Kidney (tissue), 22 donors: ENCODE measurements at places on chromosomes 2 and 18.

DNA sequence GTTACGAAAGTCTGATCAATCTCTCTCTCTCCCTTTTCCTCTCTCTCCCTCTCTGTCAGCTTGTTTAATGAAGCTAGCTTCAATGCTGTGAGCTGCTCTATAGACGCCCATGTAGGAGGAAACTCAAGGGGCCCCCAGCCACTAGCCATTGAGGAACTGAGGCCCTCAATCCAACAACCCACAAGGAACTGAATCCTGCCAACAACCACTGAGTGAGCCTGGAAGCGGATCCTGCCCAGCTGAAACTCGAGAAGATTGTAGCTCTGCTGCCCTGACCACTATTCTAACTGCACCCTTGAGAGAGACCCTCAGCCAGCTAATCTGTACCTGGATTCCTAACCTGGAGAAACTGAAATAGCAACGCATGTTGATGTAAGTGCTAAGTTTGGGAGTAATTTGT, 129.2 kb downstream of the BCL11A start:
- no peak for DNase-seq

GRCh38 chr2:115652652-115653051, 1210.2 kb downstream of the DPP10 start:
- DNase-seq, result no peak

- no peak for DNase-seq
These were observed 144.5 kb downstream of the LAMA3 start for GRCh38 chr18:23833714-23834113.

DNA sequence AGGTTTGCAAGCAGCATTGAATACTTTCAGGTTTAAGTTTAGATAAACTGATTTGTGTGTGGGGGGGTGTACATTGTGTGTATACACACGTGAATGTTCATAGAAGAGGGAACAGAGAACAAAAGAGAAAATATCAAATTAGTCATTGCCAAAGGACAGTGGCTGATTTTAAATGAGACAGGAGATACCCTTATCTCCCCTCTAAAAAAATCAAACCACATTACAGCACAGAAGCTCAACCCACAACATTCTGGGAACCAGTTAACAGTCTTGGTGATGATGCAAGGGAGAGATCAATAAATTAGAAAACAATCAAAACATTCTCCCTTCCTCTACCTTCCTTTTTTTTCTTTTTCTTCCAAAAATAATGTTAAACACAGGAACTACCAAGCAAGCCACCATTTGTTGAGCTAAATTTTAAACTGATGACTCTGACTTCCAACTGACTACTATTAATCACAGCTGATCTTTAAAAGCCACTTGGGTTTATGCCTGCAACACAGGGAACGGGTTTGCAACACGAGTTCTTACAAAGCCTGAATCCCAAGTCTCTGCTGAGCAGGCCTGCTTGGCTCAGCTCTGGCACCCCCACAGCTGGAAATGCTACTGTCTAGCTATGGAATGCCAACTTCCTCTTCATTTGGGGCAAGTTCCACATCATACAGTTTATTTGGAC, 119.2 kb upstream of the ACVR1C start:
- DNase-seq, result no peak

- no peak for DNase-seq
These were observed 278.0 kb upstream of the DSEL start for GRCh38 chr18:67794521-67794920.

GRCh38 chr2:223439786-223440185, 162.4 kb downstream of the SCG2 start:
- DNase-seq, result no peak

- DNase-seq, result no peak
These were observed 22.7 kb downstream of the RUFY4 start for GRCh38 chr2:218091746-218092145.

DNA sequence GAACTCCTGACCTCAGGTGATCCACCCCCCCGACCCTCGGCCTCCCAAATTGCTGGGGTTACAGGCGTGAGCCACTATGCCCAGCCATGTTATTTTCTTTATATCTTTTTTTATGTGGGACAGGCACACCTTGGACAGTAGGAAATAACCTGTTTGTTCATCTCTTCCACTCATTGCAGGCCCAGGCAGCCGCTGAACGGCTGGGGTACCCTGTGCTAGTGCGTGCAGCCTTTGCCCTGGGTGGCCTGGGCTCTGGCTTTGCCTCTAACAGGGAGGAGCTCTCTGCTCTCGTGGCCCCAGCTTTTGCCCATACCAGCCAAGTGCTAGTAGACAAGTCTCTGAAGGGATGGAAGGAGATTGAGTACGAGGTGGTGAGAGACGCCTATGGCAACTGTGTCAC, 8.4 kb downstream of the CAD start:
- no peak for DNase-seq

GRCh38 chr18:45690975-45691815, 32.8 kb upstream of the SLC14A1 start:
- DNase-seq, result peak; percentile 77

DNA sequence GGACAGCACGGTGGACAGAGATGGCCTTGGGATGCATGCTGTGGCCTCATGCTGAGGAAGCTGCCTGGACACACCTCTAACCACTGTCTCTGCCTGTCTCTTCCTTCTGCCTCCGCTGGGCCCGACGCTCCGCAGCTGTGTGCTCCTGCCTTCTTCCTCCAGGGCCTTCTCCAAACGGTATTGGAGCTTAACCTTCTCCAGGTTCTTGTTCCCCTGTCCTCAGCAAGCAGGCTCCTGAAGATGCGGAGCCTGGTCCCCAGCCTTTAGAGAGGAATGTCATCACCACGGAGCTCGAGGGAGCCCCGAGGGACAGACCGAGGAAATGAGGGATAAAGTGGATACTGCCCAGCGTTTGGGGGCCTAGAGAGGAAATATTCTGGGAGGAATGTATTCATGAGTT, 155.1 kb downstream of the DYSF start:
- no peak for DNase-seq

GRCh38 chr2:24821433-24821891, 28.2 kb downstream of the CENPO start:
- DNase-seq, result peak; percentile 51

- no peak for DNase-seq
These were observed 19.2 kb downstream of the CDC42EP3 start for GRCh38 chr2:37652199-37652640.

- DNase-seq, result peak; percentile 73
These were observed 23.8 kb upstream of the SERPINB12 start for GRCh38 chr18:63518178-63519012.

DNA sequence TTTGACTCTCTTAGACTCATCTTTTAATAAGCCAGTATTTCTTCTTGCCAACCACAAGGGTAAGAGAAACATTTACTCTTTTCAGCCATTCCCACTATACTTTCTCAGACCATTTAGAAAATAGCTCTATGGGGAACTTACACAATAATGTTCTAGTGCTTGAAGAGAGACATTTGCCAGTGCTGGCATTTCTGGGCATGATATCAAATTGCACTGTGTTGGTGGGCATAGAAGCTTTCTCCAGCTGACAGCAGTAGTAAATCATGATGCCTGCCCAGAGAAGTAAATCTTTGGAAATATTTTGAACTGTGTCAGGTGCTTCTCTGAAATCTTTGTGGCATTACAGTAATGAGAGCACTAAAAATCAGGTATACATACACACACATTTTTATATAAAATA, 346.6 kb downstream of the CBLN2 start:
- no peak for DNase-seq

DNA sequence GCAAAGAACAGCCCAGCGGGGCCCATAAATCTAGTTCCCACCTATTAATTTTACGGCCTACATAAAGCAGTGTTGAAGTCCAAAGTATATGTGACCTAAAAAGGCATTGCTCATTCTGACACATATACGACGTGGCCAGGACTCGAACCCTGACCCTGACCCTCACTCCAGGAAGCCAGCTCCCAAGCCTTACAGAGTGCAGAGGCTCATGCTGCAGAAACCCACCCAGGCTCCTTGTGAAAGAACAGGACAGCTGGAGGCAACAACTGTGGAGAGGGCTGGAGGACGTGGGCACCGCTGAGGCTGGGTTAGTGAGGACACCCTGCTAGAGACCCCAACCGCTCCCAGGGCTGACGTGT, 221.6 kb downstream of the CYP26B1 start:
- peak; percentile 81 for DNase-seq

DNA sequence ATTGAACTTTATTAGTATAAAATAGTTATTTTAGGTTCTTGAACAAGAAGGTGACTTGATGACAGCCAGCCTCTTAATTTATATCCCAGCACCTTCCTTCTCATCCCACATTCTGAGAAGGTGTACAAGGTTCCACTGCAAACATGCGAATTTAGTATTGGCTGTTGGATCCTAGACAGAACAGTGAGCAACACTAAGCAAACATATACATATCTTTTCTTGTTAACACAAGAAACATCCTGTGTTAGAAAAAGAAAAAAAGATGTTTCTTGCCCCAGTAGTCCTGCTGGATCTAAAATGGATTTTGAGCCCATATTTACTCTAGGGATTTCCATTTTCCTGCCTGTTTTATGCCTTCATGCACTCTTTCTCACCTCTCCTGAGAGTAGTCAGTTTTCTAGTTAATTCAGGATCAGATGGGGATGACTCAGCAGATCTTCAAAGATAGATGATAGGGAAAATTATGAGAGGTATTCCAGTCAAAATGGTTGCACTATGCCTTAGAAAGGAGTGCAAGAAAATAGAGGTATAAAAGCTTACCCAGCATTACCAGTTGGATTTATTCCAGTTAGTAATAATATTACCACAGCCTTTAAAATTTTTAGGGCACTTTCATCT, 336.5 kb downstream of the MEIS1 start:
- no peak for DNase-seq

DNA sequence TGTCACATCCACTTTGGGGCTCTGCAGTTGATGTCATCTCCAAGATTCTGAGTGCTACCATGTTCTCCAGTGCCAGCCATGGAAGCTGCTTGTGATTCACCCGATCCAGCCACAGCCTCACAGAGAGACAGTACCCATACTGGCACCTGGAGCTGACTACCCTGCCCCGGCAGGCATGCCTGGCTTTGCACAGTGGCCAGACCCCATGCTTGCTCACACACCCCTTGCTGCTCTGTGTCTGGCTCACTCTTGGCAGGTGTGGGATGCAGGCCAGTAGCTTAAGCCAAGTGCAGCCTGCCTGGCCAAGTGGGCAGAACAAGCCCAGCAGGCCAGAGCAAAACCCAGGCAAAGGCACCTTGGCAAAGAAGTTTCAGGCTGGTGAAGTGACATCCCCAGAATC, 828.4 kb upstream of the VRK2 start:
- no peak for DNase-seq

DNA sequence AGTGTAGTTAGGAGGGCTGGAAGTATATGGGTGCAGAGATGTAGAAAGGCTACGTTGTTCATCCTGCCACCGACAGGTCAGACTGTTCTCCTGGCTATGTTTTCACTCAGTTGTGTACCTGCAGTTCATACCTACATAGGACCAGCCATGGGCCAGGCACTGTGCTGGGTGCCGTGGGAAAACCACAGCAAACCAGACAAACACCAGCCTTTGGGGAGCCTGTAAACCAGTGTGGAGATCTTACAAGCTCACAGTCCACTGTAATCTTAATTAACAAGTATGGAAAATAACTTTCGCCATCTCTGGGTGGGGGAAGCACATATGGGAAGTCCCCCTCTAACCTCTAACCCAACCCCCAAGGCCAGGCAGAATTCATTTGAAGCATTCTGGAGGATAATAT, 12.7 kb downstream of the NCK2 start:
- DNase-seq, result no peak

DNA sequence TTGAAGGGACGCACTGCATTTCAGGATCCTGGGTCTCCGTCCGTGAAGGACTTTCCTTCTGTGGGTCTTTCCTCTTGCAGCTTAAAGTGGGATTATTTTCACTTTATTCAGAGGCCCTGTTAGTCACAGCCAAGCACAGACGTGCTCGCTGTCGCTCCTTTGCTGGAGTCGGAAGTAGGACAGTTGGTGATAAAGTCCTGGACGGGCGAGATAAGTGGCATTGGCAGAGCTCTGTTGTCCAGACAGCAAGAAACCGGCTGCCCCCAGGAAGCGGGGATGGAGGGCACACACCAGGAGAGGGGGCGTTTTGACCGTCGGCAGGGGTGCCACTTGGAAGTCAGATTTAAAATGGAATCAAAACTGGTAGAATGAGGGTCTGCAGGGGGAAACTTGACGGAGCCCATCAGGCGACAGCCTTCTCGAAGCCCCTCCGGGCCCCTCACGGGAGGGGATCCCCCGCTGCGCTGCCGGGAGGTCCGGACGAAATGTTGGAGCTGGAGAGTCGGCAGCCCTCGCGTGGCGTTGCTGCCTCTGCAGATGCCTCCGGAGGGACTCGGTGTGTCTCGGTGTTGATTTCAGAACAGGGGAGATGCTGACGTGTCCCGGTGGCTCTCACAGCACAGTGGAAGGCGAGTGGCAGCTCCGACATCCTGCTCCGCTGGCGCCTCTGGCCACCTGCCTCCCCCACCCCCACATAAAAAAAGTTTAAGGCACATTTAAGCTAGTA, 124.2 kb downstream of the NFATC1 start:
- DNase-seq, result peak; percentile 66

DNA sequence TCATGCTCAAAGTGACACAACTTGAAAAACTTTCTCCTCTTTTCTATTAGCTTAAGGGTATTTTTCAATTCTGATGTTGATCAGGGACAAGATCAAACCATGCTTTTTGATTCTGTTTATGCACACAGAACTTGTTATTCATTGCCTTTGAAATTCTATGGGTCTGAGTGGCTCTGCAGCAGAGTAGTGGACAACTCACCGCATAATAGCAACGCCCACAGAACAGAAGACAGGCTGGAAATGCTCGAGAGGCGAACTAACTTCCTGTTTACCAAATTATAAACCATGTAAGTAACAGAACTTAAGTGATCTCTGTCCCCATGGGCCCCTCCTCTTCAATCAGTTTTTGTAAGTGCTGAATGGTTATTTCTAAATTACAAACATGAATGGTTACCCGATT, 131.2 kb downstream of the CBLN2 start:
- DNase-seq, result no peak

- peak; percentile 41 for DNase-seq
These were observed 117.6 kb downstream of the POLE4 start for GRCh38 chr2:75076088-75076487.

- no peak for DNase-seq
These were observed 30.1 kb downstream of the RHOB start for GRCh38 chr2:20476950-20477349.

- DNase-seq, result no peak
These were observed 59.3 kb downstream of the COBLL1 start for GRCh38 chr2:164782323-164782722.

DNA sequence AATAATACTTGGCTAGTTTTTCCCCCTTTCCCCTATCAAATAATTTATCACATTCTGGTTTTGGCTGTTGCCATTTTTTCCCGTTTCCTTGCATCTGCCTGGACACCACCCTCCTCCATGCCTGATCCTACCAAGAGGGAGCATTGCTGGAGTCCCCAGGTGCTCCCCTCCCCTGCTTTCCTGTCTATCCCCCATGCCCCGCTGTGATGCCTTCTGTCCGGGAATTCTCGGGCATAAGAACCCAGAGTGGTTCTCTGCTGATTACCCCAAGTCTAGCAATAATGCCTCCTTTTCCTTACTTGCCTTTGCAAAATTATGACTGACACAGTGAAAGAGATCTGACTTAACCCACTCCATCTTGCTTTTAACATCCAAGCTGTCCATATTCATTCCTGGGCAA, 248.0 kb upstream of the PXDN start:
- DNase-seq, result no peak
